ENCODE measurements at places on chromosomes 11 and 22. TPM values are rescaled to one million over a fixed set of nuclear protein-coding genes. Genes with fewer than 3 reads are reported as not detected.

- H3K27me3 ChIP-seq, result no peaks in the 10 kb centered on the region
- no peaks in the 10 kb centered on the region for H3K4me1 ChIP-seq
- H3K36me3 ChIP-seq, result no peaks in the 10 kb centered on the region
- DNase-seq, result no peak
Observed at GRCh38 chr11:130801333-130802122, 114.8 kb downstream of the SNX19 start.

GRCh38 chr11:69563946-69564775 is 76.8 kb upstream of the CCND1 start:
- H3K36me3 ChIP-seq, result no peaks in the 10 kb centered on the region
- no peak overlapping the region for H3K27ac ChIP-seq
- DNase-seq, result no peak

DNA sequence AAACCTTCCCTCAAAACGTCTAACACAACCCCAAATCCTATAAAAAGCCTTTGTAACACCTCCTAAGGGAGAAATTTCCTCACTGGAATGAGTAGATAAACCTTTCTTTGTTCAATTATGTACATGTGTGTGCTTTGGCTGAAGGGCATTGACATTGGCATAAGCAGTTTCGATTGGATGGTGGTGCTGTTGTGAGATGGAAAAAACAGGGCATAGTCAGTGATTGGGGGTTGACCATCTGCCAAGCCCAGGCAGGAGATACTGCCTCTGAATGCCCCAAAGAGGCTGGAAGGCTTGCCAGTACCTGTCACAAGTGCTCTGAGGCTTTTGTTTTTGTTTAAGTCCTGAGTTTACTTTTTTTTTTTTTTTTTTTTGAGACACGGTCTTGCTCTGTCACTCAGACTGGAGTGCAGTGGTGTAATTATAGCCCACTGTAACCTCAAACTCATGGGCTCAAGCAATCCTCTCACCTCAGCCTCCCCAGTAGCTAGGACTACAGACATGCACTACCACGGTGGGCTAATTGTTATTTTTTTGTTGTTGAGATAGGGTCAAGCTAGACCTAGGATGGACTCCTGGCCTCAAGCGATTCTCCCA is 1.2 kb upstream of the CCDC117 start:
- no peaks in the 10 kb centered on the region for H3K36me3 ChIP-seq
- no peak overlapping the region for H3K4me3 ChIP-seq
- DNase-seq, result no peak
- peaks cover 7% of the 10 kb centered on the region for H3K4me1 ChIP-seq

DNA sequence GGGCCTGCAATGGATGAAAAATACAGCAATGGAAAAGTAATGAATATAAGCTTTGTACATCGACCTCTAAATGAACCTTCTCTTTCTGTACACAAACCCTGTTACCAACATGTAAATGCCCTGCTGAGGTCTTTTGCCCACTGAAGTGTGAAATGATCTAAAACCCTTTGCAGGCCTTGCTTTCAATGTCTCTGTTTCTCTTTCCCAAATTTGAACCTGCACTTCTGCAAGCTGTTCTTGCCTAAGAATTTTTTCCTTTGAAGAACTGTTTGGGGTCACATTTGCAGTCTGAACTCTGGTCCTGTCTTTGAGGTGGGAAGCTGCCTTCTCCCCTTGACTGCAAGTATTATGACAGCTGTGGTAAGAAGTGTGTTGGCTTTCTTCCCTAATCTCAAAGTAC is 1237.1 kb downstream of the FAM181B start:
- no peak for DNase-seq
- H3K27ac ChIP-seq, result no peak overlapping the region
- no peak overlapping the region for H3K4me3 ChIP-seq
- H3K36me3 ChIP-seq, result no peaks in the 10 kb centered on the region

DNA sequence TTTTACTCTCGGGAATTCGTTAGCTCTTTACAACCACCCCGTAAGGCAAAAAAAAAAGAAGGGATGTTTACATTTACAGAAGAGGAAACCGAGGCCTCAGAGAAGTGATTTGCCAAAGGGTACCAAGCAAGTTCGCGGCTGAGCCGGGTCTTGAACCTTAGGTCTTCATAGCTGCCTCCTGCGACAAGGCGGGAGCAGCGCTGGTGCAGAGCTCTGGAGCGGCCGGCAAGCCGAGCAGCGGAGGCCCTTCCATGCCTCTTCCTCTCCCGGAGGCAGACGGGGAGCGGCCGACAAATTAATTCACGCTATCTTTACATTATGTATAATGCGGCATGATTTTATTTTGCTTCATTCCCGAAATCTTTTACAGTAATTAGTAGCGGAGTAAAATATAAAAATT is 536.3 kb downstream of the INSC start:
- H3K27ac ChIP-seq, result no peak overlapping the region
- H3K36me3 ChIP-seq, result no peaks in the 10 kb centered on the region
- no peaks in the 10 kb centered on the region for H3K27me3 ChIP-seq

ATG2A gene
- 21.9 TPM for total RNA-seq

GTF2H1 gene
- 41.3 TPM for total RNA-seq

OR8B3 gene
- not detected for total RNA-seq

GNB1L gene
- total RNA-seq, result 6.7 TPM

KRTAP5-11 gene
- not detected for total RNA-seq
